Renal cortex interstitium (tissue), 15 donors: ENCODE measurements at places on chromosomes 12 and 14. TPM values are rescaled to one million over a fixed set of nuclear protein-coding genes. Genes with fewer than 3 reads are reported as not detected.
A peak's percentile ranks its signal among the peaks of the same experiment; 100 is the strongest.

DNA sequence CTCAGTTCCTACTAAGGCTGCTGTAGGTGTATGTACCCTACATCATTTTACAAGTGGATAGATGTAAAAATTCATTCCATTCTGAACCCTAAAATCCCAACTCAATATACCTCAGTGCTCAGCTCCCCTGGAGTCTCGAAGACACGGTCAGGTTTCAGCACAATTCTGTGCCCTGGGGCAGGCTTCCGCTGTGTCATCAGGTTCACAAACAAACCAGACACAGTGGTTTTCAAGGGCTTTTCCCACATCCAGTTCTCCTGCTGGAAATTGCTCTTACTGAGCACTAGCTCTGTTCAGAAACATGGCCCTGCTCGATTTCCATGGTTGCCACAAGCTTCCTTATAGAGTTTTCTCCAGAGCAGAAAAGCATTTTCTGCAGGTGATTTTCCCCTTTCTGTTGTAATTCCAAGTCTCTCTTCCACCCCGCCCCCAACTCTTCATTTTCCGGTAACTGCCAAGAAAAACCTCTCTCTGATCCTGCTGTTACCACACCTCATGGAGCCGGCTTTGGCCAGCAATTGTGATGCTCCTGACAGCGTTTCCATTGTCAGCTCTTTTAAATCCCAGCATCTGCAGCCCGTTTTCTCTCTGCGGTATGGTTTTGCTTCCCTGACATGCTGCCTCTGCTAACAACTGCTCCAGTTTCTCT is 483.0 kb upstream of the CCDC196 start:
- no peak for DNase-seq

DNA sequence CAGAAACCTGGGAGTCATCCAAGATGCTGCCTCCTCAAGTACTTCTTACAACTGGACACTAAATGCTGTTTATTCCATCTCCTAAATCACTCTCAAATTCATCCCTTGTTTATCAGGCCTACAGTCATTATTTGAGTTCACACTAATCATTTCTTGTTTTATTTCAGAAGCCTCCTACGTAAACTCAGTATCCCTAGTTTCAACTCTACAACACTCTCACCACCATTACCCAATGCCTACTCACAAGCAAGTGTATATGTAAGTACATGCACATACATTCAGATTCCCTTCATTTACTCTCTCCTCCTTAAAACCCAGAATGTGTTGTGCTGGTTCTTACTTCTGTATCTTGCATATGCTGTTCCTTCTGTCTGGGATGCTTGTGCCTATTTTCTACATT is 43.0 kb downstream of the DDHD1 start:
- DNase-seq: no peak

- DNase-seq: no peak
Measured at GRCh38 chr12:88132392-88132791, 9.5 kb downstream of the CEP290 start.

Gene ACSS3
- polyA plus RNA-seq: 22.7 TPM

- DNase-seq: no peak
Measured at GRCh38 chr14:63760014-63760413, 32.1 kb upstream of the SGPP1 start.

GRCh38 chr12:131468206-131468605 is 242.7 kb upstream of the SFSWAP start:
- no peak for DNase-seq

GRCh38 chr12:51692016-51692415 is 101.0 kb downstream of the SCN8A start:
- no peak for DNase-seq

Gene RFX4
- 0.06 TPM for polyA plus RNA-seq

Gene RAPGEF3
- polyA plus RNA-seq: 58.4 TPM

DNA sequence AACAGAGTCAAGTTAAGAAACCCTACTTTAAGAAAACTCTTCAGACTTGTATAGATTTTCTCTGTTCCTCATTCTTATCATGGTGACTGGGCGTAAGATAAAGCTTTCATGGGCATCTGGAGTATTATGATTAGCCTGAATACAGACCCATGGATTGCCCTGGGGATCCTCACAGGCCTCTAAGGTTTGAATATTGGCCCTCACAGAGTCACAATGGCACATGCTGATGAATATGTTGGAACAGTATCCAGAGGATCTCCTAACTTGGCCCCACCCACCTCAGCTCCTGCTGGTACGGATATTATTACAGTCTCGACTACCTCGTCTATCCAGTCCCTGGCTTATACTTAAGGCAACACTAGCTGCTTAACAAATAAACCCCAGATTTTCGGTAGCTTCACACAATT is 8.1 kb downstream of the OSBPL8 start:
- DNase-seq: no peak

GRCh38 chr14:98229656-98230366 is 1042.2 kb downstream of the BCL11B start:
- no peak for DNase-seq

GRCh38 chr14:92951912-92952471 is 29.0 kb downstream of the CHGA start:
- peak; percentile 55 for DNase-seq

- DNase-seq: no peak
Measured at GRCh38 chr14:22656945-22657731, 13.0 kb upstream of the OR6J1 start.

Gene CCDC88C
- 45.9 TPM for polyA plus RNA-seq

DNA sequence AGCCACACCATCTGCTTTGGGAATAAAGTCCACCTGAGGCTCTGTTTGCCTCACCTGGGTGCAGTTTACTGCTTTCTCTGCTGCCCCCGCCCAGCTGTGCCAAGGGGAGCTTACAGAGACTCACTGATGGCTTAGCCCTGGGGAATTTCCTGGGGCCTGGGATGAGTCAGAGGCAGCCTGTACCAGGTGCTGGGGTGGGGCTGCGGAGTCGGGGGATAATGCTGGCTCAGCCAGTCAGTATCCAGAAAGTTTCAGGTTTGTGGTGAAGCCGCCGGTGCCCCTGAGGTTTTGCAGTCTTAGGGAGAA is 22.3 kb downstream of the PLEKHG3 start:
- no peak for DNase-seq

DNA sequence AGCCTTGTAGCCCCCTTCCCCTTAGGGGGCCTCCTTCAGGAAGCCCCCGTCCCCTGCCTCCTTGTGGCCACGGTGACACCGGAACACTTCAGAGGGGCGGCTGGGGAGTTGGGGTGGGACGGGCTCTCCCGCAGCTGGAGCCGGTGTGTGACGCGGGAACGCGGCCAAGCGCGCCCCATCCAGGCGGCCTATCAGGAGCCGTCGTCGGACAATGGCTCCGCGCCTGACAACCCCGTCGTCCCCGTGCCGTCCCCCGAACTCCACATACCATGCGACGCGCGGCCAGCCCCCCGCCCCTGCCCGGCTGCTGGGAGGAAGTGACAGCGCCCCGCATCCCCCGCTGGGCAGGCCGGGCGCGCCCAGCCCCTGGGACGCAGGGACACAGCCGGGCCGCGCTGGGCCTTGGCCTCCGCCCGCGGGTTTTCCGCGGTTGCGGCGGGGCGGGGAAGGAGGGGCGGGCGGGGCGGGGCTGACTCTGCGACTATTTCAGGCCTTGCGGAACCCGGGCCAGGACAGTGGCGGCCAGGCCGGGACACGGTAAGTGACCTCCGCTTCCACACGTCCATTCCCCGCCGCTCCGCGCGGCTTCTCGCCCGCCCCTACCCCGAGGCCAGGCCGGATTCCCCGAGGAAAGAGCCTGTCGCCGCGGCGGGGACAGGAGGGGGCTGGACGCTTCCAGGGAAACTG is at the start of gene TNFAIP2:
Gene TNFAIP2 (plus strand): TSS at position 515 of the 687 bp plus-strand sequence. CDS start 2,997 bp downstream, outside the sequence.
- DNase-seq: no peak

Gene RTRAF
- polyA plus RNA-seq: 235 TPM

DNA sequence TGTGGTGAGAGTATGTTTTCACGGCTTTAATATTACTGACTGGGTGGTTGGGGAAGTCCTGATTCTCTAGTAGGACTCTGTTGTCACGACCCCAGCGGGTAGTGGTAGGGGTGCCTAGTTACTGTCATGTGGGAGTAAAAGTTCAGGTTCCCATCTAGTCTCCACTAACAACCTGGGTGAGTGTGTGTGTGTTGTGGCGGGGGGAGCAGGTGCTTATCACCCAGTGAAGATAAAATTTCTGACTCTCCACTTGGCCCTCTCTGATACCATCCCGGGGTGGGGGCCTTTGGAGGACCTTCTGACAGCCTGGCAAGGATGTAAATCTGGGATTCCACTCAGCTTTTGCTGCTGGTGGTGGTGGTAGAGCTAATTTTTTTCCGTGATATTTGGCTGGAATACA is 35.4 kb upstream of the GUCY2C start:
- DNase-seq: no peak

GRCh38 chr12:116266631-116267349 is 10.7 kb downstream of the MED13L start:
- no peak for DNase-seq

Gene GLI1
- polyA plus RNA-seq: 20.3 TPM

DNA sequence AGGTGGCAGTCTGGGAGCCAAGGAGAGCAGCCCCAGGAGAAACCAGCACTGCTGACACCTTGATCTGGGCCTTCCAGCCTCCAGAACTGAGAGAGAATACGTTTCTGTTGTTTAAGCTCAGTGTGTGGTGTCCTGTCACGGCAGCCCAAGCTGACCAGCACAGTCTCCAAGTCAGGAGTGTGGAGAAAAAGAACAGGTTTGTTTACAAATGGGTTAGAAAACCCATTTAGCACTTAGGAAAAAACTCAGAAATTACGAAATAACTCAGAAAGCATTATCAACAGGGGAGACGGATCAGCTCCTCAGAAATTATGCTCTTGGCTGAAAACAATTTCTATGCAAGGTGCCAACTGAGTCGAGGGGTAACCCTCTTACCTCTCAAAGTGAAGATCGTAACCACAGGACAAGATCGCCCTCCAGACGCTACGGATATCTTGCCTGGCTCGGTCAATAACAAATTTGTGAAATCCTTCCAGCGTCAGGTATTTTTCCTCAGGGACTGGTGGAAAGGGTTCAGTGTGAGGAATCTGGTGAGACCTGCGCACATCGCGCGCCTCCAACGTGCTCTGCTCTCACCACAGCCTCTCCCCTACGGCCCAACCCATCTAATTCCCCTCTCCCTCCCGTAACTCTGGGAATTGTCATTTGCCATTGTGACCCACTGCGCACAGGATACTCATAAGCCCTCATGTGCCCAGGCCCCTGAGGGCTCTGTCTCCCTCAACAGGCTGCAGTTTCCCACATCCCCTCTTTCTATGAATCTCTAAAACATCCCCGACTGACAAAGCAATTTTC is 50.2 kb downstream of the TRAFD1 start:
- no peak for DNase-seq

- DNase-seq: no peak
Measured at GRCh38 chr14:65826946-65827345, 414.4 kb downstream of the FUT8 start.

GRCh38 chr12:77973579-77973978 is 142.9 kb downstream of the NAV3 start:
- no peak for DNase-seq

- DNase-seq: no peak
Measured at GRCh38 chr14:59294662-59294992, 106.2 kb downstream of the DAAM1 start.

Gene PTPRO
- 186 TPM for polyA plus RNA-seq

GRCh38 chr12:29883941-29884554 is 100.3 kb upstream of the TMTC1 start:
- no peak for DNase-seq

Gene SPATA7
- polyA plus RNA-seq: 28.6 TPM

DNA sequence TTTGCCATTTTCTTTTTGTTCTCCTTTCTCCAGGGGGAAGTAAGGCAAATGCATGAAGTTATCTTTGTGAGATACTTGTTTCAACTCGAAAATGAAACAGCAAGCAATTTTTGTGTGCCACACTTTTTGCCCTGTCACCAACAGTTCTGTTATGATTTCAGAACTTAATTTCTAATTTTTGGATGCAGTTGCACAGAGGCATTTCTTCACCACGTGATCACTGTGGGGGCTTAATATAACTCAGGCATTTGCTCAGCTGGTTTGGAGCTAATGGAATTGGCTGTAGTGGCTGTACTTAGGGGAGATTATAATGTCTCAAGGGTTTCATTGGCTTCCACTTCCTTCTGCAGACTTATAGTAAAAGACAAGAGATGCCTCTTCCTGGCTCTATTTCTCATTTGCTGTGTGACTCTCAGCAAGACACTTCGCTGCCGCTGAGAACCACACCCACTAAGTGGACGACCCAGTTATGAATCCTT is 452.4 kb downstream of the RAD51B start:
- DNase-seq: no peak

GRCh38 chr14:95674613-95675012 is 11.6 kb upstream of the TCL1B start:
- DNase-seq: no peak
